Activated CD8-positive, alpha-beta memory T cell treated with anti-CD3 and anti-CD28 coated beads, Interleukin-2, amount 50 U/mL, for 4 hours (primary cell): ENCODE measurements at places on chromosomes 7 and 10.

DNA sequence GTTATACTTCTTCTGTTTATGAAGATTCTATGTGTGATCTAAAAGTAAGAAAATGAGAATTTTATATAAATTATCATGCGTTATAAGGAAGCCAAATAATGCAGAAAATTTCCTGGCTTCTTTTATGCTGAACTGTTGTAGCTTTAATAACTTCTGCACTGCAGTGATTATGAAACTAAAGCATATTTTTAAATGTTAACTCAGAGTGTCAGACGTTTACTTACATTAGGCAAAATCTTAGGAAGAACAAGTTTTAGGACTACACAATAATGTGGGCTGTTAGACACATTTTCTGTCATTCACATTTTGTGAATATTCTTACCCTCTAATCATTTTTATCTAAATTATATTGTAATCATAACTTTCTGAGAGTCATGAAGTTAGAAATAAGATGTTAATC is 22.0 kb downstream of the GRM3 start:
- DNase-seq, result no peak

DNA sequence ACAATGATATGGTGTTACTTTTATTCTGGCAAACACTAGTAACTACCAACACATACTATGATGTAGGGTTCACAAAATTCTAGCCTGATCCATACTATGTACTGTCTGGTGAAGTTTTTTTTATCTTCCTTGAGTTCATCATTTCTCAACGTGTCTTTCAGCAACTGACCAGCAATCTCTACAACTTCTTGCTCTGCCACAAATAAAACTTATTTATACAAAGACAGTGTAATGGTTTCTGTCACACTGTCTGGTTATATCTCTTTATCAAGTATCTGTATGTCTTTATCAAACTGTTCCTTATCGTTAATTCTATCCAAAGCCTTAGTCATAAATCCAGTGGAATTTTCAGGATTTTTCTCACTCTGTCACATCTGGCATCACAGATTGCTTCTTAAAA is 69.7 kb downstream of the CUL2 start:
- no peak for DNase-seq

DNA sequence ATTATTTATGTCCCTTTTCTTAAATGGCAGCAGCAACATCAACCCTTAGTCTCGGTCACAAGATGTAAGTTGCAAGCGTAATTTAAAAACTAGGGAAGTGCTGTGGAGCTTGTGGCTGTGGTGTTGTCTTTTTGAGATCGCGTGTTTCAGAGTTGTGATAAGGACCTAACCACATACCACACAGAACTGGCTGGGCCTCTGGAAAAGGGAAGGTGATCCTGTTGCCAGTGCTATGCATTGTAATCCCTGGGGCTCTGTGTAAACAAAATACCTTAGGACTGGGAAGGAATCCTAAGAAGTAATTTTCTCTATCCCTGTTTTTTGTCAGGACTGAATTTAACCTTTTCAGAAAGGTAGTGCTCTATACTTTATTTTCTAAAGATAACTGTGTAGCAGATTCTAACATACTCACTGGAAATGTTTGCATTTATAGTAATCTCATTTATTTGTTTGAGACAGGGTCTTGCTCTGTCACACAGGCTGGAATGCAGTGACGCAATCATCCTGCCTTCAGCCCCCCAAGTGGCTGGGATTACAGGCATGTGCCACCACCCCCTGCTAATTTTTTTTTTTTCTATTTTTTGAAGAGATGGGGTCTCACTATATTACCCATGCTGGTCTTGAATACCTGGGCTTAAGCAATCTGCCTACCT is 60.4 kb downstream of the INPP5F start:
- DNase-seq, result no peak

- DNase-seq, result no peak
Measured at GRCh38 chr7:33815336-33815735, 90.0 kb upstream of the BMPER start.

GRCh38 chr10:77452952-77453564 is 184.6 kb downstream of the KCNMA1 start:
- no peak for DNase-seq

GRCh38 chr10:121559326-121560026 is 38.8 kb downstream of the FGFR2 start:
- DNase-seq, result no peak

DNA sequence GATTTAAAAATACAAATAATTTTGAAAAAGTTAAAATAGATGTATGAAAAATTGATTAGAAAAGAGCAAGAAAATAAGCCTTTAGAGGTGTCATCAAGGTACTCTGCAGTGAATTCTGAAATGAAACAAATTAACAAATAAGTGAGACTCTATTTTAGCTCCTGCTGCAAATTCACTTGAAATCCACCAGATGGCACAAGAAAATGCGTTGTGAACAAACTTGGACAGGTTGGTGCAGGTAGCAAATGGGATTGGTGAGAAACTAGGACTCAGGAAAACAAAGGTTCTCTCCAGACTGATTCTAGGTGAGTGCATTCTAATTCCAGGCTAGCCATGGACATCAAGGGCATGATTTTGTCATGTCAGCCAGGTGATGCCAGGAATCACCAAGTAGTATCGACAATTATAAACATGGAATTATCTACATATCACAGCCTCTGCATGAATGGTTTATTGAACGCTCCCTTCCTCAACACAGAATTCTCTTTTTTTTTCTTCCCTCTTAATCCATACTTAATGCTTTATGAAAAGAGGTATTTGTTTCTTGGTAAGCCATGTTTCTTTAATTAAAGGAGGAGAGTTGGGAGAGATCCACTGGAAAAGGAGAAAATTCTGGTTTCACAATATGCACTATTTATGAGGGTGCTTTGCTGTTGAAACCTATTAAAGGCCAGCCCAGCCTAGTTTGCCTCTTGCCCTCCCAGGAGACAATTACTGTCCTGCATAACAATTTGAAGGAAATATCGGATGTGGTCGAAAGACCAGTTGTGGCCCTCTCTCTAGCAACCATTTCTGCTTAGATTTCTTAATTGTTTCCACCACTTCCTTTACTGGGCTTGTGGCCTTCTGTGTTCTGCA is 118.1 kb downstream of the ZNF365 start:
- DNase-seq, result no peak
